KG1 (cell line): ENCODE measurements at places on chromosomes 11 and 22.
A peak's percentile ranks its signal among the peaks of the same experiment; 100 is the strongest.

GRCh38 chr22:50507421-50507990, at the start of gene LMF2:
Gene LMF2 (minus strand): TSS chr22:50507702. CDS start chr22:50507675, 27 bp downstream.
- peak; percentile 89 for DNase-seq

DNA sequence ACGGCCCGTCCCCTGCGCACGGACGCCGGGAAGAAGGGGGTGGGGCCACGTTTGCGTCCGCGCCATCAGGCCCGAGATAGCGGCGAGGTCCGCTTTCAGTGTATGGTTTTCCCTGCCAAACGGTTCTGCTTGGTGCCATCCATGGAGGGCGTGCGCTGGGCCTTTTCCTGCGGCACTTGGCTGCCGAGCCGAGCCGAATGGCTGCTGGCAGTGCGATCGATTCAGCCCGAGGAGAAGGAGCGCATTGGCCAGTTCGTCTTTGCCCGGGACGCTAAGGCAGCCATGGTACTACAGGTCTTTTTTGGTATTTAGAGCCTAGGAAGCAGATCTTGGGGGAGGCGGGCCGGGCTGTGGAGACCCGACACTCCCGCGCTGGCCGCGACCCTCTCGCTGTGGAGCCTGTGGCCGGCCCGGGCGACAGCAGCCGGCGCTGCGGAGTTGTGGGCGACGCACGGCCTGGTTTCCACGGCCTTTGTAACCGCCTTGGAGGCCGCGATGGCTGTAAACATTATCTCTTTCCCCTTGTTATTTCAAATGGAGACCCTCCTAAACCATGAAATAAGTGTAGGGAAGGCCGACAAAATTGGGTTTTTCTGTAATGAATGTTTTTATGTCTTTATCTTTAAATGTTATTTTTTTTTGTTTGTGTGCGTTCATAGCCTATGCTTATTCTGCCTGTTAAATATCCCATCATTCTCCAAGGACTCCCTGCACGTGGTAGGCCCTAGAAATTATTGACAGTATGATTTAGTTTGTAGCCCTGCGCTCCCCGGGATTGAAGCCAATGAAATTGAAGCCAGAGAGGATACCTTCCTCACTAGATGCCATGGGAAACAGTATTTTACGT, at the start of gene AASDHPPT:
TSS of gene AASDHPPT (plus strand) at position 54 of the 847 bp plus-strand sequence. CDS start at position 103, 49 bp downstream.
- DNase-seq, result no peak

DNA sequence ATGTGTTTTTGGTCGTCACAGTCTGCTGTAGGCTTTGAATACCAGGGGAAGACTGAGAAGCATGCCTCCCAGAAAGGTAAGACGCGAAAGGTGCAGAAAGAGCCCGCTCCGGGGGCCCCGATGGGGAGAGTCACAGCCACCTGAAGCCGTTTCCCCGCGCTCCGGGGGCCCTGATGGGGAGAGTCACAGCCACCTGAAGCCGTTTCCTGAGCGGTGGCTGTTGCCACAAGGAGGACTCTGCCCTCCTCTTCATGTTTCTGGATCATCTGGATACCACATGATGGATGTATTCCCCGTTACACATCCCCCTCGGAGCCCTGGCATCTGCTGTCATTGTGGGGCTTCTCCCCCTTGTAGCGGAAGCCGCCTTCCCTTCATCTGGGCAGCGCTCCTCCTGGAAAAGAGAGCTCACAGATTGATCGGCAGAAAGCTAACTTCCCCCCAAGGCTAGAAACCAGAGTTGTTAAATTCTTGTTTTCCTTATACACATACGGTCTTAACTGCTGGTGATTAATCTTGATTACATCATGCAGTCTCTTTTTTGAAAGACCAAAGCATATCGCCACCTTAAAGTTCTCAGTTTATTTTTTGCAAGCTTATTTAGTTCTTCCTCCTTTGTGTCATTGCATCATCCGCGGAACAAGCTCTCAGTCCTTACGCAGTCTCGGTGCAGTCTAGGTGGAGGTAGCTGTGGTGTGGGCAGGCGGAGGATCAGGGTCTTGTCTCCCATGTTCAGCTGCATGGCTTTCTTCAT, 17.5 kb downstream of the CTTN start:
- DNase-seq, result no peak

- DNase-seq, result no peak
Observed at GRCh38 chr22:17629173-17629489, 582 bp upstream of the ATP6V1E1 start.

- no peak for DNase-seq
Observed at GRCh38 chr22:43168471-43169309, 17.3 kb downstream of the TSPO start.
